Skeletal muscle tissue (tissue), 5 donors: ENCODE measurements at places on chromosomes 13 and 19. TPM values are rescaled to one million over a fixed set of nuclear protein-coding genes. Genes with fewer than 3 reads are reported as not detected.

ZNF808 gene
- 19.3 TPM for total RNA-seq

KCTD12 gene
- total RNA-seq: 134 TPM

ANKRD24 gene
- not detected for total RNA-seq

ZNF226 gene
- total RNA-seq: 15.7 TPM

AMER2 gene
- not detected for total RNA-seq

GJA3 gene
- total RNA-seq: 2.1 TPM

ZGLP1 gene
- total RNA-seq: 1.0 TPM

ZNF560 gene
- total RNA-seq: 0.52 TPM

ACTMAP gene
- total RNA-seq: under 0.01 TPM

CYP2A7 gene
- total RNA-seq: not detected

PABPC3 gene
- under 0.01 TPM for total RNA-seq

ZNF256 gene
- 12.0 TPM for total RNA-seq

ZNF296 gene
- total RNA-seq: not detected

OLFM4 gene
- total RNA-seq: 3.1 TPM

DNAAF3 gene
- total RNA-seq: not detected

CLDND2 gene
- total RNA-seq: not detected

STK24 gene
- 19.8 TPM for total RNA-seq

PSG6 gene
- total RNA-seq: not detected
